ENCODE measurements at places on chromosomes 5 and 9.

- DNase-seq: peak; percentile 85
Observed at GRCh38 chr9:128555180-128555721, 2.9 kb downstream of the SPTAN1 start.

- DNase-seq: no peak
Observed at GRCh38 chr9:96487949-96488348, 38.0 kb downstream of the HABP4 start.

GRCh38 chr5:150345716-150346115 is 11.8 kb upstream of the TCOF1 start:
- no peak for DNase-seq

DNA sequence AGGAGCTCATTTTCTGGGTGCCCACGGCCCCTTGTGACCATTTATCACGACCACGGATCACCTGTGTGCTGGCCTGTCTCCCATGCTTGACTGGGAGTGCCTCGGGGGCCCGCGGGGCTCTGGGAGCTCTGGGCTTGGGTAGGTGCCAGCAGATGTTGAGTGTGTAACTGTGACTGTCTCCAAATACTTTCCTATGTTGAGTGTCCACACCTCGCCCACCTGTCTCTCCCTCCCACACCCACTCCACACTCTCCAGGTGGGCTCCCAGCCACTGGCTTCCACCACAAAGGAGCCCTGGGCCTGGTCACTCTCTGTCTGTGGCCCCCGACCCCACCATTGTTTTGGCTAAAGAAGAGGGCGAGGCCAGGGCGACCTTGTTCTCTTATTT is 196.4 kb downstream of the CDK5RAP2 start:
- DNase-seq: no peak

DNA sequence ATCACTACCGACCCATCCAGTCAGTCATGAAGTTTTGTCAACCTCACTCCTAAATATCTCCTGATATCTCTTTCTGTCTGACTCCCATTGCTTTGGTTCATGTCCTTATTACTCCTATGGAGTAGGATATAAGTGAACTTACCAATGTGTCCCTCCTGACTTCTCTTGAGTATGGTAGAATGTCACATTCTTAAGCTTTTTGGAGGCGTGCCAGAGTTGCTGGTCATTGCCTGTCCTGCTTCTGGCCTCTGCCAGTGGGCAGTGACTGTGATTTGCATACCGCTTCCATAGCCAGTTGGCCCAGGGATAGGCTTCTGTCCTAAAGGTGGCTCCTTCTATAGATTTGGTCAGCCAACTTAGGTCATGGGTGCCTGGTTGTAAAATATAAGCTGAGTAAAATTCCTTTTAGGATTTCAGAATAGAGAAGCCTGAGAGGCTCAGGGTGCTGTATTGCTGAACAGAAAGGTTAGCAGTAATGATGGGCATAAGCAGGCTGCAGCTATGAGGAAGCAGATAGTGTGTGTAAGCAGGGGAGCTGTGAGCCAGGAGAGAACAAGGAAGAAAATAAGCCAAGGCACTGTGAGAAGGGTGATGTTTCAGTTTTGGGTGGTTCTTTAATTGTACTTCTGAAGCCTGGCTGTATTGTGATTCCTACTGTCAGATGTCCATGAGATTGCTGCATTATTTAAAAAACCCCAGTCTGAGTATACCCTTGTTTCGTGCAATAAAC is 16.1 kb upstream of the MARCHF3 start:
- no peak for DNase-seq

GRCh38 chr9:84136119-84136868 is 155.7 kb downstream of the RMI1 start:
- no peak for DNase-seq

GRCh38 chr5:175463641-175464040 is 14.7 kb upstream of the SFXN1 start:
- no peak for DNase-seq

DNA sequence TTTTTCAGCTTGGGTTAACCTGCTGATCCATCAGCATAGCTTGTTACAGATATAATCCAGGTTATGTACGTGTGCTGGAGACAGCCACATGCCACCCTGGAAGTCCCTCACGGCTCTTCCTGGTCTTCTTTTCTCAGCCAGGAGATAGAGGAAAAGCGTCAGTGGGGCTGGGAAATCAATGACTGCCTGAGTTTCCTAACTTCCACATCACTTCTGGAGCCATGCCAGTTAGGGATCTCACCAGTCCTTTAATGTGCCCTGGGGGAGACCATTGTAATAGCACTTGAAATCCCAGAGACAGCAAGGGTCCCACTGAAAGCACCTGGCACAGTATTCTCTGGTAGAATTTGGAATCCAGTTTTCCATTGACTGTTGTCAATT is 29.2 kb downstream of the ANXA2R start:
- no peak for DNase-seq

GRCh38 chr5:5340206-5340729 is 82.2 kb upstream of the ICE1 start:
- DNase-seq: peak; percentile 73

DNA sequence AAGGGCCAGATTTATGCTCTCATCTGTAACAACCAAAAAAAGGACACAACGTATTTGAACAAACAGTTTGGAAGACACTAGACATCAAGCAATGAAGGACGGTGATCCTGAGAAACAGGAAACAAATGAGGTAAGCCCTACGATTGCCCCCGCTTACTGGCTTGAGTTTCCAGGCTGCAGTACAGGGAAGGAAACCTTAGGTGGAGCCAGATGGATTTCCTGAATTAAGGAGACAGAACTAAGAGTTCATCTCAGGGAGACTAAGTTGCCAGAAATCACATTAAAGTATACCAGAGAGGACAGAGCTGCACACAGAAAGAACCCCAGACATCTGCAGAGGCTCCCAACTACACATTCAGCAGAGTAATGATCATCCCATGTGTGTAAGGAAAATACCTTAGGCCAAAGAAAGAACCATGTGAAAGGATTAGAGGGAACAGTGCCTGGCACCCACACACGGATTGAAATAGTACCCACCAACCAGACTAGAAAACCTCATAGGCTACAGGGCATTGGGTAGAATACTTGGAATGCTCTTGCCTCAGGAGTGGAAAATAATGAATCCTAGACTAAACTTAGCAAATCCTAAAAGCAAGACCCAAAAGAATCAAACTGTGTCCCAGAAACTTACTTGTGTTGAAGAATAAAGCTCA is 99.3 kb upstream of the NIPBL start:
- peak; percentile 27 for DNase-seq

DNA sequence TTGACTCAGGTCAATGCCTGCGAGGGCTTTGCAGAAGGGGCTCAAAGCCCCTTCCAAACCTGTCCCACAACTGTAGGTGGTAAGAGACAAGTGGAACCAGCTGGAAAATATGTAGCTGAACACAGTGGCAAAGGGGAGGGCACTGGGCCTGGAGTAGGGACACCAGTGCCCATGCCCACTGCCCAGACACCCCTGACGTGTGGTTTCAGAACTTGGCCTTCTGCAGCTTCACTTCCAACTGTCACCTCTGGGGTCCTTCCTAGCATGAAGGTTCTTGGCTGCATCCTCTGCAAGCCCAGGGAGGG is 233.1 kb upstream of the IRX1 start:
- no peak for DNase-seq

- DNase-seq: no peak
Observed at GRCh38 chr9:15248081-15248480, 58.9 kb downstream of the TTC39B start.

DNA sequence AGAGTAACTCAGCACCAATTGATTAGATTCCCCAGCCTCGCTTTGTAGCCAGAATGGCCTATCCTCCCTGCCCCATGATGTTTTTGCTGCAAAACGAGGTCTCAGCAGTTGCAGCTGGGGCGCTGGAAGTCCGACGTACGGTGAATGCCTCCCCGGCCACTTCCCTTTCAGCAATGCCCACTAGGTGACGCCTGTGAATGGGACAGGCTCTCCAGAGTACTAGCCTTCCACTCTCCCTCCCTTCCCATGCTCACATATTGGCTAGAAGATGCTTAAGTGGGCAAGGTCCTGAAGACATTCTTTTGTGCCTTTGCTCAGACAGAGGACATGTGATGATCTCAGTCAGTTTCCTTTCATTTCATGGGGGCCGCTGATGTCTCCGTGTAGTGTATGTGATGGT is 50.8 kb downstream of the DMRT2 start:
- DNase-seq: peak; percentile 26

GRCh38 chr5:86679529-86679928 is 61.8 kb downstream of the COX7C start:
- peak; percentile 45 for DNase-seq

- peak; percentile 69 for DNase-seq
Observed at GRCh38 chr5:60287174-60287771, 393.7 kb upstream of the PDE4D start.

DNA sequence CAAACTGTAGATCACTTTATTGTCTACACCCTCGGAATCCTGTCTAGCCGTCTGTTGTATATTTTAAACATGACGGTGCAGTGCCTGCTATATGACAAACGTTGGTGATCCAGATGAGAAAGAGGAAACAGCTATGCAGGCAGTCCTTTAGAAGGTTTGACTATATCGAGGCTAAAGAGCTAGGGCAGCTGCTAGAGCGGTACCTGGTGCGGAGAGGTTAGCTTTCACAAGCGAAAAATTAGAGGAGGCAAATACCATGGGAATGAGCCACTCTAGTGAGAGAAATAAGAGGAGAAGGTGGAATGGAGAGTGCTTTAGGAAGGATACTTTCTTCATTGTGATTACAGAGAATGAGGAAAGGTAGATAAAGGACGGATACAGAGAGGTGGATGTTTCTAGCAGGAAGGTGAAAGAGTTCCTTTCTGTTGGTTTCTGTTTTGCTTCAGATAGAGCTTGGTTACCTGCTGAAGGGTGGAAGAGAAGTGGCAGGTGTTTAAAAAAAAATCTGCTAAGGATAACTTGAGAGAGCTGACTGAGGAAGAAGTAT is 959 bp upstream of the FBXL17 start:
- DNase-seq: no peak

- peak; percentile 56 for DNase-seq
Observed at GRCh38 chr9:110114086-110114858, 93.7 kb downstream of the C9orf152 start.

DNA sequence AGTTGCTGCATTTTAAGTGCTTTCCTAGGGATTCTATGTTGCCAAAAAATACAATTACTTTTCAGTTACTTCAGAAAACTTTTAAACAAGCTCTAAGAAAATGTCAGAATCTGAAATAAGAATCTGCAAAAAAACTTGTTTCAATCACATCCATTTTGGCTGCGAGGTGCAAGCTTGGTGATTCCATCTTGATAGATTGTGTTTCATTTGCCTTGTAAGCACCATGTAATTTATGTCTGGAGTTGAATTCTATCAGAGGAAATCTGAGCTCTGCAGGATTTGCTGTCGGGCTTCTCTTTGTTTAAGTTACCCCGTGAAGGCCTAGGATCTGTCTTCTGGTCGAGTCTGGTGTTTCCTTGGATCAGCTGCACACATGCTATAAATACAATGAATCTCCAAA is 40.4 kb upstream of the MAN2A1 start:
- DNase-seq: no peak

- DNase-seq: no peak
Observed at GRCh38 chr5:107195890-107196395, 474.8 kb downstream of the EFNA5 start.

GRCh38 chr5:124729720-124730359 is 16.6 kb downstream of the ZNF608 start:
- no peak for DNase-seq

DNA sequence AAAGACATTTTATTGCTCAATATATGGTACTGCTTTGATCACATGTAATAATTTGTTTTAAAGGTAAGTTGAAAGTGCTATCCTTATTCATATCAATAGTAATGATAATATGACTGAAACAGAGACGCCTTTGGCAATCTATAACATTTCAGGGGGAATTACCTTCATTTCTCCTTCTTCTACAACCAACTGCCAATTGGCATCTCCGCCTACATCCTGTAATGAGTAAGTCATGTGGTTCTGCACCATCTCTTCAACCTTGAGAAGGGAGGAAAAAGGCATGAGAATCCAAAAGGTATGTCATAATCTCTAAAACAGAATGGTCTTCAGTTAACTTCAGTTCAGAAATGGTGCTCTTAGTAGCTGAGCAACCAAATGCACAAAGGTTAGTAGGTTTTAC is 52.4 kb downstream of the HMGCR start:
- no peak for DNase-seq

DNA sequence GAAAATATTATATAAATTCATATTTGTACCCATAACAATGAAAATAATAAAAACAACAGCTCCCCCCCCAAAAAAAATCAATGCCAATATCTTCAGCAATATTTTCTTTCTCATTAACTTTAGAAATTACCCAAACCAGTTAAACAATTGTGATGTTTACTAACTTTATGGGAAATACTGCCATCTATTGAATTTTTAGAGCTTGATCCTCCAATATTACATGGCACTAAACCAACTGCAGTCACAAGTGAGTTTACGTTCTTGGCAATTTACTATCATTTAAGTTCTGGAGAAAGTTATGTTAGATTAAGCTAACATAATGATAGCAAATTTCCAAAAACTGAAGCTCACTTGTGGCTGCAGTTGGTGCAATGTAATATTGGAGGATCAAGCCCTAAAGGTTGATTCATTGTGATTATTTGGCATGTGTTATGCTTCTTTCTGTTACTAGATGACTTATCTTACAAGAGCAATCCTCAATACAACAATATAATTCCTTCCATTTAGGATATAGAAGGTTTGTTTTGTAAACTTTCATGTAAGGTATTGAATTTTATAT is 379.5 kb downstream of the CDH18 start:
- no peak for DNase-seq

DNA sequence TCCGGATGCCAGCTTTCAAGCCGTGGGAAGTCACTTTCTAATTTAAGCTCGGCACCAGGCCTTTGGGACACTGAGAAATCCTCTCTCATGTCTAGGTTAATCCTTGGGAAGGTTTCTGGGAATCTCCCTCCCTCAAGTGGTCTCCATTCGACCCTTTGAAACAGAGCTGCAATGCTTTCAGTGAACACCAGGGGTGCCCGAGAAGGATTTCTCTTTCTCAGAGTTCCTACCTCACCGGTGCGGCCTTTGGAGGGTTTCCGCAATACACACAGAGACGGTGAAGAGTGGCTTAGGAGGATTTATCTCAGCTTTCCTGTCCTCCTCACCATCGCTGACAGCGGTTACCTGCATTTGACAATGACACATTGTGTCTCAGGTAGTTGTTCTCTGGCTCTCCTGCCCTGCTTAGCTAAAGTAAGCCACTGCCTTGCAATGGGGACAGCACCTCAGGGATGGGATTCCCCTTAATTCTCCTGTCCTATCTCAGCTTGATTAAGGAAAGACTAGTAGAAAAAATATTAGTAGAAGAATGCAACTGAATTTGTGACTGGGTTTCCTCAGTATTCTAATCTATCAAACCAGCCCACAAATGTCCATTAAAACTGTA is 180.6 kb downstream of the GABRG2 start:
- peak; percentile 15 for DNase-seq

- DNase-seq: no peak
Observed at GRCh38 chr9:77794985-77795384, 146.9 kb upstream of the GNA14 start.

DNA sequence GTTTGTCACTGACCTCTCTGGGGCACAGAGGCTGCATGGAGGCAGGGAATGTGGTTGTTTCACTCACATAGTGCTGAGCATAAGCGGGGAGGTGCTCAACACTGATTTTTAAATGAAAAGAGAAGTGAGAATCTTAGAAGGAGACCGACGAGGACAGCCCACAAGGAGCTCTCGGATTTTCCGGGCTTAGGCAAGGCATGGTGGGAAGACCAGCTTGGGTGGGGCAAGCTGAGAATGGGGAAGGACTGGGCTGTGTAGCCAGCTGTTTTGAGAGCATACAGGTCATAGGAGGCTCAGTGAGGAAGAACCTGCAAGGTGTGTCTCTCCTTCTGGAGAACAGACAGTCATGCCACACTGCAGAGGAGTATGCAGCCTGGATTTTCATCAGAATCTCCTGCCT is 86.0 kb upstream of the TNFSF8 start:
- no peak for DNase-seq
